ENCODE measurements at places on chromosomes 5 and 9.
A peak's percentile ranks its signal among the peaks of the same experiment; 100 is the strongest.

DNA sequence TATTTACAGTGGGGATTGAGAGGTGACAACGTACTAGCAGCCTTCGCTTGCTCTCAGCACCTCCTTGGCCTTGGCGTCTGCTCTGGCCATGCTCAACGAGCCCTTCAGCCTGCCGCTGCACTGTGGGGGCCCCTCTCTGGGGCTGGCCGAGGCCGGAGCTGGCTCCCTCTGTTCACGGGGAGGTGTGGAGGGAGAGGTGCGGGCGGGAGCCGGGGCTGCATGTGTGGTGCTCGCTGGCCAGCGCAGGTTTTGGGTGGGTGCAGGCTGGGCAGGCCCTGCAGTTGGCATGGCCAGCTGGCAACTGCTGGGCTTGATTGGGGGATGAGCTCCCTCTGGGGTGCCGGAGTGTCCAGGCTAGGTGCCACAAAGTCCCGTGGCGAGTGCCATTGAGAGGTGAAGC, 5.8 kb upstream of the DMRTA1 start:
- no peak for DNase-seq

- DNase-seq = no peak
These were observed 117.1 kb upstream of the RASA1 start for GRCh38 chr5:87150630-87151029.

- DNase-seq = no peak
These were observed 3.5 kb downstream of the FOXB2 start for GRCh38 chr9:77022783-77023440.

- no peak for DNase-seq
These were observed 207.9 kb upstream of the CD180 start for GRCh38 chr5:67404256-67405100.

DNA sequence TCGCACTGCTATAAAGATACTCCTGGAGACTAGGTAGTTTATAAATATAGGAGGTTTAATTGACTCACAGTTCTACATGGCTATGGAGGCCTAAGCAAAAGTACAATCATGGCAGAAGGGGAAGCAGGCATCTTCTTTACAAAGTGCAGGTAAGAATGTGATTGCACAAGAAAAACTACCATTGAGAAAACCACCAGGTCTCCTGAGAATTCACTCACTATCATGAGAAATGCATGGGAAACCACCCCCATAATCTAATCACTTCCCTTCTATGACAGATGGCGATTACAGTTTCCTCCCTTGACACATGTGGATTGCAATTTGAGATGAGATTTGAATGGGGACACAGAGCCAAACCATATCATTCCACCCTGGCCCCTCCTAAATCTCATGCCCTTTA, 121.2 kb upstream of the ST8SIA4 start:
- DNase-seq = no peak

GRCh38 chr5:172593721-172594235, 47.3 kb upstream of the NEURL1B start:
- DNase-seq = no peak

DNA sequence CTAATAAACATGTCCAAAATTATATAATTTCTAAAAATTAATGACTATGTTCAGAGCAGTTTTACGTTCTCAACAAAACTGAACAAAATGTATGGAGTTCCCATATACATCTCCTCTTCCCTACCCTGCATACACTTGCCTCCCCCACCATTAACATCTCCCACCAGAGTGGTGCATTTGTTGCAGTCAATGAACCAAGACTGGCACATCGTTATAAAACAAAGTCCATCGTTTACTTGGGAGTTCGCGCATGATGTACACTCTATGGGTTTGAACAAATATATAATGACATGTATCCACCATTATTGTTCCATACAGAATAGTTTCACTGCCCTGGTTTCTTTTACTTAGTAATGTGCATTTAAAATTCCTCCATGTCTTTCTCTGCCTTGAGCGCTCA, 130.1 kb downstream of the APBA1 start:
- no peak for DNase-seq

GRCh38 chr9:7266911-7267595, 509.3 kb downstream of the KDM4C start:
- no peak for DNase-seq

DNA sequence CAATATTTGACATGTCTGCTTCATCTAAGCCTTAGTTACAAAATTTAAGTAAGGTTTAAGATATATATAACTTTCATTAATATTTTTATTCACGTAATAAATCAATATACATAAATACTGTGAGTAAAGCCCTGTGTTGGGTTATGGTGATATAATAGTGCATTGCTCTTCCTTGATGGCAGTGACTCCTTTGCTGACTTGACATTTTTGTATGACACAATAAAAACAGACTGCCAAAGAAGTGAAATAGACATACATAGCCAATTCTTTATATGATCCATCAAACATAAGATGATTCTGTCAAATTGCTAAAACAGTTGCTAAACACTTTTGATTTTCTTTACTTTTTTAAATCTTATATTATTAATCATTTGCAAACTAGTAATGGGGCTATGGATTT, 1518.2 kb downstream of the EFNA5 start:
- DNase-seq = no peak

DNA sequence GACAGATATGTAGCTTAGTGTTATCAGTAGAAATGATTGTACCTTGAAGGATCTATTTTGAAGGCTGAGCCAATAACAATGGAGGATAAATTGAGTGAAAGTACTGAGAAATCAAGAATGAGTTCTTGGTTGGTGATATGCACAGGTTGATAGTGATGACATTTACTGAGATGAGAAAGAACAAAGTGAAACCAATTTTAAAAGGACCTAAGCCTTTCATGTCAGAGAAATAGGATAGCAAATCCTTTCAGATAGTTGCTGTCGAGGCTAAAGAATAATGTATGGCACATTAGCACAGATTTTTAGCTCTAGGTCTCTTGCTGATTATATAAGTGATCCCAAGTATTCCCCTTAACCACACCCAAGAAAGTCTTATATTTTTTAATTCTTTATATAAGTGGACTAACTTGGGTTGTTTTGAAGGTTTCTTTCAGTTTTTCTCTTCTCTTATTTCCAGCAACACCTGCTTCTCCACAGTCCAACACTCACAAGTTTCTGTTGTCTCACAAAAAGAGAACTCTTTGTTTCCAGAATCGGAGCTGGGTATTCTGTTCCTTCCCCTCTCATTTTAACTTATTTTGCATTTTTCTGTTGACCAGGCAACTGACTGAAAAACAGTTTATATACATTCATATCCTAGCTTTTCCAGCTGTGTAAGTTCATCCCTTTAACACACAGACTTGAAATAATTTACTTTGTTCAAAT, 286.9 kb upstream of the ATP10B start:
- no peak for DNase-seq

GRCh38 chr5:157801-158200, 33.5 kb upstream of the LRRC14B start:
- DNase-seq = no peak

DNA sequence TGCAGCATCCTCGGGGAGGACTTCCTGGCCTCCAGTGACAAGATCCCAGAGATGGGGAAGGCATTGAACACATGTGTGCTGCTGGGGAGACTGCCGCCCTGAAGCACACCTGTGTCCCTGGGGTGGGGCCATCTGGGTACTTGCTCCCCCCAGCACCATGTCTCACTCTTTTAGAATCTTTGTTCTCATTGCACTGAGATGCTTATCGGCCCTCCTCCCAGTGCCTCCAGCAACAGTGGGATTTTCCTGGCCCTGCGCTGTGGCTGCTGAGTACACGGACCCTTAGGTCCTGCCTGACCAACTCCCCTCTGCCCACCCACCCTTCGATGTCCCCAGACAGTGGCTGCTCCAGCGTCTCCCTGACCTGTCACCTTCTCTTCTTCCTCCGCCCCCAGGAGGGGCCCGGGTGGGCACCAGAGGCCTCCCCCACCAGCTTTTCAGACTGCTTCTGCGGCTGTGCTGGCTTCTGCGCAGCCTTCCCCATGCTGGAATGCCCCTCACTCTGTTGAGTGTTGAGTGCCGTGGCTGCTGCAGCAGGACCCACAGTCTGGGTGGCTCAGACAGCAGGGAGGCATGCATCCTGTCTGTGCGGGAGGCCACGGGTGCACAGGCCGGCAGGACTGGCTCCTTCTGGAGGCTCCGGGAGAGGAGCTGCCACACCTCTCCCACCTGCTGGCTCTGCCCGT, 145.9 kb upstream of the IRX2 start:
- no peak for DNase-seq

DNA sequence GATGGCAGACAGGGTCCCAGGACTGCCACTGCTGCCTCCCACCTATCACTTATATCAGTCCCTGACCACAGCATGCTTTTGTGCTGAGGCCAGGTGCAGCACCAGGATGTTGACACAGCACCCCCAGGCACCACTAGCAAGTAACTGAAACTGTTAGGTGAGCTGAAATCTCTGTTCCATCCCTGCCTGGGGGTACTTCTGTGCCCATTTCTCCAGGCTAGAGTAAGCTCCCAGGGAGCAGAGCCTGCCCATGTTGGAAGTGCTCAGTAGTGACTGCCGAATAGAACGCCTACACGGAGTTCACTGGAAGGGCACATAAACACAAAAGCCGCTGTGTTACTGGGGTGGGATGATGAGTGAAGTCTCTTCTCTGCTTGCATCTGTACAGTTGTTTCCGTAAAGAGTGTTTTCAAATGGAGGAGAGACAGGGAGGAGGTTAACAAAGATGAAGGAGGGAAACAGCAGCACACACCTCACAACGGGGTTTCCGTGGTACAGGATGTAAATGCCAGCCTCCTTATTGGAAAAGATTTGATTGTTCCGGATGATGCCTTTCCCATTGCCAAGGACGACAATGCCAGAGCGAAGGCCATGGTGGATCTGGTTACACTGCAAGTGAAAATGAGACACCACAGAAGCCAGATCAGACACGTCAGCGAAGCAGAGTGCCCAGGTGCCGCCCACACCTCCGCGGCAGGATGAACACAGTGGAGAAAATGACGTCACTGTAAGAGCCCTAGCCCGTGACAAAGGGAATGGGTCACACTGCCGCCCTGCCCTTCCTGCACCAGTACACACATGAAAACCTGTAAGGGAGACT, 43.1 kb downstream of the POLR1E start:
- DNase-seq = peak; percentile 48

- no peak for DNase-seq
These were observed 342.5 kb upstream of the ACTBL2 start for GRCh38 chr5:57825031-57825686.

DNA sequence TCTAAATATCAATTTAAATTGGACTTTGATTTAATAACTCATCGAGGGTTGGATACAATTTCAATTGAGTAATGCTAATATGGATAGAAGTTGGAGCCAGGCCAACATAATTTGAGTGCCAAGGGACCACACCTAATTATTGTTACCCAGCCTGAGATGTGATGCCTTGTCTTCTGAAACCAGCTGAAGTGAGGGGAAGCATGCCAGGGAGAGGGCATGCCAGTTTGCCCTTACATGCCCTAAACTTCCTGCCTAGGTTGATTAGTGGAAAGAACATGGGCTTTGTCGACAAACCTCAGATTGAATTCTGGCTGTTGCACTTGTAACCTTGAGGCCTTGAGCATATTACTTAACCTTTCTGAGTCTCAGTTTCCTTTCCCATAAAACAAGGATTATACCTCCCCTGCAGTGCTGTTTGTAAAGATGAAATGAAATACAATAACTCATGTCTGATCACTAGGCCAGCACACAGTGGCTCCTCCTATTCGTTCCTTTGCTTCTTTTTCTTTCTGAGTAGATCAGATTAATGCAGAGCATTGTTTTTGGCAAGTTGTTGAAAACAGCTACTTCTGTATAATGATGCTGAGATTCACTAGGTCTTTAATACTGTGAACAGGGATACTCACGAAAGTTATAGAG, 412.8 kb downstream of the TLE4 start:
- no peak for DNase-seq

DNA sequence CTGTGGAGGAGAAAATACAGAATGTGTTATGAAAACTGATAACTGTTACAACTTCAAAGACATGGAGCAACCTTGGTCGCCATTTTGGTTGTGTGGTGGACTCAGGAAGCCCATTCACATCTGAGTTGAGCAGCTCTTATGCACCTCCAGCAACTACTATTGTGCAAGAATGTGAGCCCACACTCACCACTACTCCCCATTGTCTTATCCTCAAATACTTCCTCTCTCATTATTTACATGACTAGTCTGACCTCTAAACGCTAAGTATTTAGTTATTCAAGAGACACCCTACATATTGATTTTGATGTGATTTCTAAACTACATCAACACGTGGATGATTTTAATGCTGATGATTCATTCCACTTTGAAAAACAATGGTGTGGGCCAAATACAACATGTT, 516.6 kb upstream of the CLINT1 start:
- DNase-seq = no peak

GRCh38 chr9:125525921-125526631, 180.9 kb downstream of the MAPKAP1 start:
- DNase-seq = no peak

- DNase-seq = no peak
These were observed 3.2 kb downstream of the NEURL1B start for GRCh38 chr5:172644266-172644665.

DNA sequence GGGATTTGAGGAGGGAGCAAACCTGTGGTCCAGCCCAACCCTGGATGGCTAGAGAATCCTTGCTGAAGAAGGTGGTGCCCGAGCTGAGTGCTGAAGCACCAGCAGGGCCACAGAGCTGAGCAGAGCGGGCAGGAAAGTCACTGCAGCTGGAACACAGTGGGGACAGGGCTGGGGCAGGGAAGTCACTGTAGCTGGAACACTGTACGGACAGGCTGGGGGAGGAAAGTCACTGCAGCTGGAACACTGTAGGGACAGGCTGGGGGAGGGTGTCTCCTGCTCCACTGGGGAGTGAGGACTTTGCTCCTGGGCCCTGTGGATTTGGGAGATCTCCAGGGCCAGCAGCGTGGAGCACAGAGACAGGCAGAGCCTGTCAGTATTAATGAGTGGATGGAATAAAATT, 9.0 kb upstream of the SUSD3 start:
- DNase-seq = no peak

DNA sequence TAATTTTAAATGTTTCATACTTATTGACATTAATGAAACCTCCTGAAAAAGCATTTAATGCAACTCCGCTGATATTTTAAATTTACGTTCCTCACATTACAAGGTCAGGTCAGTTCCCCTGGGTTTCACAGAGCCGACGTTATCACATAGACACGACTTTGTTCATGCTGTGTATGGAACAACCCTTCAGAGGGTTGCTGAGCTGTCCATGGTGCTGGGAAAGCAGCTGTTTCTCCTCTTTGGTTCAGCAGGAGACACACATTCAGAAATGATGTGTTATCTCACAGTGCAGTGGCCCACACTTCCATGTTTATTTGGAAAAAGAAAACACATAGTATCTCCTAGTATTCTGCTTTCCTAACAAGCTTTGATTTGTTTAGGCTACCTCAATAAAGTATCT, 53.5 kb downstream of the PPP2R2B start:
- no peak for DNase-seq

- DNase-seq = no peak
These were observed 59.8 kb upstream of the ZBED3 start for GRCh38 chr5:77146896-77147295.
